ENCODE measurements at places on chromosomes 6 and 20.
A peak's percentile ranks its signal among the peaks of the same experiment; 100 is the strongest.

- no peak for DNase-seq
Measured at GRCh38 chr20:24699321-24700165, 230.1 kb downstream of the SYNDIG1 start.

- no peak for DNase-seq
Measured at GRCh38 chr6:14934013-14934412, 311.9 kb upstream of the JARID2 start.

DNA sequence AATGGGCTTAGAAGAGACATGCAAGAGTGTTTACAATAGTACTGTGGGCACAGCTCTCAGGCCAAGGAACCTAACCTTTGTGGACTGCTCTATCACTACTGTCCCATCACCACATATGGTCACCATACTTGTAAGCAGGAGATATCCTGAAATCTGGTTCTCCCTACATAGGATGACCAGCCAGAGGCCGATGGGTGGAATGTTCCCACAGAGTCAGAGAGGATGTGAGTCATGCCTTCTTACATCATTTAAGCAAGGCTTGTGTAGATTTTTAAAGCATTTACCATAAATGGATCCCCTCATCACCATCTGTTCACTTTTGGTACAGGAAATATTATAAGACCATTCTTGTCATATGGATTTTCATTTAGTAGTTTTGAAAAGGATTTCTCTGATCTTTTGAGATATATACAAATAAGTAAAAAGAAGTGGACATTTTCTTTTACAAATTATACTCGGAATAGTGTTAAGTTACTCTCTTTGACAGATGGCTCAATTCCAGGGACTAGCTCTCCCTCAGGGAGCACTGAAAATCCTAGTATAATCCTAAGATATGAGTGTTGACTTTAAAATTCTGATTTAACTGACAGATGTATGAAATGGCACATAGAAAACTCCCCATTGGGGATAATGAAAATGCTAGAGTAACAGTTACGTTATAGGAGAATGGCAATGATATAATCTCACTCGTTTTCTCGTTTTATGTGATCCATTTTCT is 6.6 kb downstream of the HTR1B start:
- peak; percentile 77 for DNase-seq

DNA sequence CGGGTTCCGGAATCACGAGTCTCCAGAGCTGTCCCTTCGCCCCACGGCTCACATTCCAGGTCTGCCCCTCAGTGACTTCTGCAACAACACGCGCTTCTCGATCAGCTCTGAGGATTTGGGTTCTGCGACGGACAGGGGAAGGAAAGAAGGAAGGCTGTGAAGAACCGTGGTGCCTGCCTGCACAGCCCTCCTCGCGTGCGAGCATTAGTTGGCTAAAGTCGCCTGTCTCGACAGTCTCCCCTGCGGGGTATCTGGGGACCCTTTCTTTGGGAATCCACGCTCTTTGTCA is 23.1 kb downstream of the VPS52 start:
- DNase-seq = no peak

- no peak for DNase-seq
Measured at GRCh38 chr20:39812116-39812515, 850.0 kb downstream of the DHX35 start.

GRCh38 chr6:116971959-116972358 is 94.9 kb downstream of the RFX6 start:
- DNase-seq = no peak

DNA sequence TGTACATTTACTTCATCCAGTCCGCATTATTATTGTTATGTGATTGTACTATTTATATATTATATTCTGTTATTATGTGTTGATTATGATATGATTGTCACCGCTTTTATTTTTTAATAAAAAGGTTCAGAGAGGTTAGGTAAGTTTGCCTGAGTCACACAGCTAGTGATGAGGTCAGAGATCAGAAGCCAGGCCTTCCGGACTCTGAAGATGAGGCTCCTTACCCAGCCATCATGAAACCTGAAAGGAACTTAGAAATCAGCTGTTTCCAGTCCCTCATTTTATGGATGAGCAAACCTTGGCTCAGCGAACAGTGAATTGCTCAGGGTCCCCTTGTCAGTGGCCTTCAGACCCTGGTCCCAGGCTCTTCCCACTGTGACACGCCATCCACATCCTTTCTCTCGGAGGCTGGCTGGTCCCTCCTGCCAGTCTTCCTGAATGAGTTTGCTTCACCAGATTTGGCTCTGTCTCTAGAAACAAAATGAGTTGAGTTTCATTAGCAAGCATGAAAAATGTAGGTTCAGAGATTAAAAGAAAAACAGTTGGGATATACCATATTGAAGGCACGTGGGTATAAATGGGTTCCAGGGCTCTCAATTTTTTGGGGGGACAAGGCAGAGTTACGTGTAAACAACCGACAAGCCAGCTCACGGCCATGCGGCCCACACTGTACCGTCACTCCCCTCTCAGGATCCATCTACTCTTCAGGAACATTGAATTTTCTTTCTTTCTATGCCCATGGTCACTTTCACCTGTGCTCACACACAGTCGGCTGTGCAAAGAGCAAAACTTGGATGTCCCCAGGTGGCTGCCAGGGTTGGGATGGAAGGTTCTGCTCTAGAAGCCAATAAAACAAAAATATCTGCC is 132.9 kb downstream of the ZDHHC14 start:
- no peak for DNase-seq

Measured in hepatic stellate cell (primary cell).